ENCODE measurements at places on chromosomes 6 and 20.

DNA sequence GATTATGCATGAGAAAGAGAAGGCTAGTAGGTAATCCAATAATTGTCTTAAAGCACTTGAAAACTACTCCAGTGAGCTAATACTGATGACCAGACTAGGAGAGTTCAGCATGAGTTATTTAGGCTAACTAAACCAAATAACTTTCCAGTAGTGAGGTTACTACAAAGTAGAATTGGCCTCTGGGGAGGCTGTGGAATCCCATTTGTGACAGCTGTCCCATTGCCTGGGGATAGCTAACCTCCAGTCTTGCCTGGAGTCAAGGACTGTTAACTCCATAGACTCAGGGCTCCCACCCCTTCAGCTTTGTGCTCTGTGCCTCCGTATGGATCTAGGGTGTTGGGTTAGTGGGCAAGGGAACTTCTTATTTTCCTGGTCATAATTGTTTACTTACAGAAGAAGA, 51.0 kb downstream of the KCNQ5 start:
- DNase-seq = no peak

GRCh38 chr6:57190140-57190539, 18.0 kb downstream of the BAG2 start:
- DNase-seq = peak; percentile 32

- DNase-seq = no peak
Observed at GRCh38 chr6:145609521-145609920, 125.8 kb downstream of the EPM2A start.

- no peak for DNase-seq
Observed at GRCh38 chr6:117616391-117617209, 14.3 kb upstream of the GOPC start.

DNA sequence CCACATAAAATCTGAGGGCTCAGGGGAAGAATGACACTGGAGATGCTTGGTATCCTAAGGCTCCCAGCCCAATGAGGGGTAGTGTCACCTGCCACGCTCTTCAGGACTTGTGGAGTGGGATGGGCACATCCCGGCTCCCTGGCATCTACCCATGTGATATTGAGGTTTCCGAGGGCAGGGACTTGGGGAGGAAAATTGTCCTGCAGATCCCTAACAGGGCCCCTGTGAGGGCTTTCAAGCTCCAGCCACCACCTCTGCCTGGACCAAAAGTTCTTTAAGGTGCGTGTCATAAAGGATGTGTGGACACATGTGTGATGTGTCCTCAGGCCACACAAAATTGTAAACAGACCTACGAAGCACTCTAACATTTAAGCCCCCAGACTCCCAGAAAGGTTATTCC, 2.5 kb downstream of the SCML4 start:
- DNase-seq = no peak

GRCh38 chr6:53165293-53165692, 16.7 kb upstream of the GCM1 start:
- no peak for DNase-seq

DNA sequence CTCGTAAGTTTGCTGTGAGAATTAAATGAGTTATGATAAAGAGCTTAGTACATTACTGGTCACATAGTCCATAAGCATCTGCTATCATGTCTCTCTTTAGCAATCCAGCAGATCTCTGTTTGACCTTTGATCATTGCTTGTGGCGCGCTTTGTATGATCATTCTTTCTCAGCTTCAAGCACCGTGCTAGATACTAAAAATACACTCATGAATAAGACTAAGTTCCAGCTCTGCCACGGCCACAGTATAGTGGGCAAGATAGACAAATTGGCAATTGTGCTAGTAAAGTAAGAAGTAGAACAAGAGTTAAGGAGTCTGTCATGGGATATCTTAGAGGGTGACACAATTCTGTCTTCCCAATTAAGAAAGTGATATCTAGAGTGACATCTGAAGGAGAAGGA, 75.2 kb upstream of the ADGRF1 start:
- DNase-seq = no peak

- no peak for DNase-seq
Observed at GRCh38 chr20:29878777-29879442, 1378.6 kb upstream of the DEFB115 start.

- peak; percentile 28 for DNase-seq
Observed at GRCh38 chr20:33351696-33352095, 49.6 kb downstream of the CDK5RAP1 start.

DNA sequence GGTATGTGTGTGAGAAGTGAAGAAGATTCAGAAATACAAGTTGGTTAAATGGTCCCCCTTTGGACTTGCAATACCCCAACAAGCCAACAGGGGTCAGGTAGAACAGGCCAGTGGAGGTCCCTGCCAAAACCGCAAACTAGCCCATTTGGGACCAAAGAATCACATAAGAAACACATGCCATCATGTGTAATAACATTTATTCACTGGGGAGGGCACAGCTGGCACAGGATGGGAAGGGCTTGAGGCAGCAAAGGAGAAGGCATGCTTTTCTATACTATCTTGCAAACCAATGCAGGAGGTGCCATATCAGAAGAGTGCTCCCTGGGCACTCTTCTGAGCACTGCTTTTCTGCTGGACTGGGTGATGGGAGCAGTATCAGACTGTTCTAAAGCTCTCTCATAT, 116.1 kb upstream of the TRAF3IP2 start:
- DNase-seq = no peak

GRCh38 chr6:44407951-44408670, 20.6 kb downstream of the CDC5L start:
- DNase-seq = no peak

GRCh38 chr20:37193821-37194220, 14.5 kb upstream of the MROH8 start:
- DNase-seq = no peak

GRCh38 chr6:38959138-38959537, 89.4 kb upstream of the GLP1R start:
- DNase-seq = no peak

DNA sequence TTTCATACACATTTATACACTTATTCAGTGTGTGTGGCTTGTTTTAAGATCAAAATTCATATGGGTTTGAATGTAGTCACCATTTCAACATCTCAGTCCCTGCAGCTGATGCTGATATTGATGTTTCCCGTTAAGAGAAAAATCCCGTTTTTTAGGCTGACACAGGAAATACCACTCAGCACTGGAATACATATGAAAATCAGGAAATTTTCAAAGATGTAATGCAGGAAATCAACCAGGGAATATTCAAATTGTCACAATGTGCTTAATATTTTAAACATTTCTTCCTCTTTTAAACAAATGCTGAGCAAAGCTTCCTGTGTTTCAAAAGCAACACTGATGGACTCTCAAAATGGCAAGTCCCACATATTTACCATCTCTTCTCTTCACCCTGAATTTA, 94.5 kb upstream of the MARCKS start:
- DNase-seq = no peak

DNA sequence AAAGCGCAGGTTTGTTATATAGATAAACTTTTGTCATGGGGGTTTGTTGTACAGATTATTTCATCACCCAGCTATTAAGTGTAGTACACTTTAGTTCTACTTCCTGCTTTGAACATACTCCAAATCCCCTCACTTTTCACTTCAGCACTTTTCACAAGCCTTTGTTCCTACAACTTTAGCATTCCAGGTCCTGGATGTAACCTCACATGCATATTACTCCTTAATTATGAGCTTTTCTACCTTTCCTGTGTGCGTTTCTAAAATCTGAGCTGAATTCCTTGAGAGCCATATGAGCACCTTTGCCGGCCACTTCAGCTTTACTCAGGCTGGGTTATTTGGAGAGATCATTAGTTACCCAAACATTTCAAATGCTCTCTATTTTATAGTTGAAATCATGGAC, 179.2 kb upstream of the TNFAIP3 start:
- no peak for DNase-seq

GRCh38 chr6:38427492-38428210, 212.1 kb downstream of the BTBD9 start:
- no peak for DNase-seq

- DNase-seq = no peak
Observed at GRCh38 chr6:93337772-93338394, 81.5 kb downstream of the EPHA7 start.

DNA sequence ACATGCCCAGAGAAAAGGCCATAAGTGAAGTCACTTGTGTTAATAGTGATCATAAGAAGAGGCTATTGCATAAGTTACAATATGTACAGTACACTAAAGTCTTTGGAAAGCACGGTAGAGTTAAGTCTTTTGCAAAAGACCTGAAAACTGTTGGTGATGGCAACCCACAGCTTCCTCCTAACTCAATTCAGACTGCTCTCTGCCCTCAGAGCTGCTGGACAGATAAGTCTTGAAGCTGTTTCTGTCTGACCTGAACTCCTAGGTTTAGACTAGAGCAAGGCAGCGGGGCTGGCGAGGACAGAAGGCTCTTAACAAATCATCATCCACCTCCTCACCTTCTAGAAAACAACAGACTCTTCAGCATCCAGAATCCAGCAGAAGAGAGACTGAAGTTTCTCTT, 125.4 kb downstream of the CD24 start:
- DNase-seq = no peak

DNA sequence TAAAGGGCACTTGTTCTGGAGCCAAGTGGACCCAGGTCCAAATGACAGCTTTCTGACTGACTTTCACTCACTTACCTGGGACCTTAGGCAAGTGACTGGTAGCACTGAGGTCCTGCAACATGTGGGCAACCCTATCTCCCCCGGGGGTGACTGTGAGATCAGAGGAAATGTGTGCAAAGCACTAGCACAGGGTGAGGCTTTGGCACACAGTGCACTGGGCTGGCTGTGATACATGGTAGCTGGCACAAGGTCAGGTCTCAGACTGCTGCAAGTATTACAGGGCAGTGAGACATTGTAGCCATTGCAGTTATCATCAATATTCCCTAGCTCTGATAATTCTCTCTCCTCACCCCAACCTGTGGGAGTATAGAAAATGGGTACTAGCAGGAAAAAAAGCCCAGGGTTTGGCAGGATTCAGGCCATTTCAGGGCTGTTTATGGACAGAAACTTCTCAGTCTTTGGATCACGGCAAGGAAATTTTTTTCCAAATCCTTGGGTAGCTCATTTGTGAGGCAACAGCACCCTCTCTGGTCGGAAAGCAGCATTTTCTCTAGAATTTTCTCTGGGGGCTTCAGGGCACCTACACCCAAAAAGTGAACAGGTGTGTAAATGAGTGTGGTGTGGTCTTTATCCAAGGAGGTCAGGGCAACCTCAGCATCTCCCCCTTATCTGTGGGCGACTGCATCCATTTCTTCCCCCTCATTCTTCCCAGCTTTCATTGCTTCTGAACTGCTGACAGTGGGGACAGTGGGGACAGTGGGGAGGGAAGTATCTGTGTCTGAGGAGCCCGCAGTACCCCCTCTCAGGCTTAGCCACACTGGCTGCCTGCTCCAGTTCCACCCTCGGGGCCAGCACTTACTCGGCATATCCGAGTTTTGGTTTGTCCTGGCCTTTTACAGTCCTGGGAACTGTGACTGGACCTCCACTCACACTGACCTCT, 148.7 kb upstream of the PHACTR3 start:
- DNase-seq = peak; percentile 48

GRCh38 chr20:53737396-53738038, 143.9 kb upstream of the ZNF217 start:
- peak; percentile 66 for DNase-seq

DNA sequence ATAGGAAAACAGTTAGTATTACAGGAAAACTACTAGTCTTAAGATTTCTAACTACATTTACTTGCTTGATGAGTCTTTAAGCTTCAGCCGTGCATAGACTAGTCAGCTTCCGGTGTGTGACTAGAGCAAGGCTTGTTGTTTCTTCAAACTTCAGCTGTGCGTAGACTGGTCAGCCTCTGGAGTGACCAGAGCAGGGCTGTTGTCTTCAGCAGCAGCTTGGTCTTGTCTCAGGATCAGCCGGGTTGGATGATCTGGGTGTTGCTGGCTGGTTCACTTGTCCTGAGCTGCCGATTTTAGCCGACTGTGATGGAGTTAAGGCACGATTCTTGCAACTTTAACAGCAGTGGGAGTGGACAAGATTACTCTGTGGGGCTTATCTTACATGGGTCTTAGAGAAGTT, 44.7 kb downstream of the HLA-C start:
- DNase-seq = no peak

- DNase-seq = peak; percentile 34
Observed at GRCh38 chr6:133697666-133698065, 191.2 kb upstream of the TCF21 start.

GRCh38 chr6:129215916-129216520, 333.1 kb downstream of the LAMA2 start:
- DNase-seq = no peak

DNA sequence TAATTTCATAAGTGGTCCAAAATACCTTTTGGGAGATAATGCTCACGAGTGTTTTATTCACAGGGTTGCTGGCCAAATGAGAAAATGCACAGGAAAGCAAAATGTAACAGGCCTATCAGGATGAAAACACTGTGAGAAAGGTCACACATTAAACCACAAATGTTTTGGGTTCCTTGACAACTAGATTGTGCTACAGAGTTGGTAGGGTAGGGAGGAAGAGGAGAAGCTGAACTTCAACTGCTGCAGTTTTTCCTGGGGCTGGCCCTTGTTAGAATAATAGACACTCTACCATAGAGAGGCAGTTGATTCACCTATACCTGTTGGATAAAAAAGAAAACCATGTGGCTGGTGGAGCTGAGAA, 28.1 kb upstream of the PAQR8 start:
- DNase-seq = no peak

DNA sequence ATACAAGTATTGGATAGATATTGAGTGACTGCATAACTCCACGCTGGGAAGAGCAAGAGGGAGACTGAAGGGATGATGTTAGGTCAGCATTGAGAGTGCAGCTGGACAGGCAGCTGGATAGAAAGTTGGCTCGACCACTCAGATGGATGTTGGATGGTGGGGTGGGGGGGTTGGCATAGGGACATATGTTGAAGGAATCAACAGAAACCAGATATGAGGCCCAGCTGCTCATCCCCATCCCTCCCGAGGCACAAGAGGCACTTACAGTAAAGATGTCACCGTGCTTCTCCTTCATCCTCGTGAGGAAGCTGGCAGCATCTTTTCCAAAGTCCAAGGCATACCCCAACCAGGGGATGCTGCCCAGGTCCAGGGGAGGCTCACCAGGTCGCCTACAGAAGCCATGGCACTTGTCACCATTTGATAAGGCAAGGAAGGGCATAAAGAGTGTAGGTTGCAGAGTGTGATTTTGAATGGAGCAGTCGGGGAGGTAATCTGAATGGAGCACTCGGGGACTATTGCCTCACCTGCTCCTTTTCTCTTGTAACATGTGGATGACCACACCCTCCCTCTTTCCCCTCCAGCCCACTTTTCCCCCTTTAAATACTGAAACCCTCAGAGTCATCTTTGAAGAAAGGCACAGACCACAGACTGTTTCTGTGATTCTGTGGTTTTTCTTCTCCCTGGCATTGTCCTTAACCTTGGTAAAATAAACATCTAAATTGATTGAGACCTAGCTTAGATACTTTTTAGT, 18.0 kb downstream of the PTGIS start:
- no peak for DNase-seq

GRCh38 chr6:157381631-157382621, 936 bp downstream of the ZDHHC14 start:
- peak; percentile 79 for DNase-seq

GRCh38 chr6:156996265-156996664, 219.1 kb downstream of the ARID1B start:
- no peak for DNase-seq

GRCh38 chr6:165231581-165232561, 77.5 kb downstream of the C6orf118 start:
- peak; percentile 80 for DNase-seq

GRCh38 chr20:9258901-9259300, 190.0 kb downstream of the PLCB4 start:
- DNase-seq = no peak

Measured in astrocyte of the hippocampus (primary cell).